ENCODE measurements at places on chromosomes 6 and 20. TPM values are rescaled to one million over a fixed set of nuclear protein-coding genes. Genes with fewer than 3 reads are reported as not detected.
A peak's percentile ranks its signal among the peaks of the same experiment; 100 is the strongest.

Gene DEFB132
- total RNA-seq: not detected

Gene GNAS-AS1
- 11.3 TPM for total RNA-seq

Gene HLA-DRB1
- total RNA-seq: 25.9 TPM

Gene CRISP1
- total RNA-seq: not detected

DNA sequence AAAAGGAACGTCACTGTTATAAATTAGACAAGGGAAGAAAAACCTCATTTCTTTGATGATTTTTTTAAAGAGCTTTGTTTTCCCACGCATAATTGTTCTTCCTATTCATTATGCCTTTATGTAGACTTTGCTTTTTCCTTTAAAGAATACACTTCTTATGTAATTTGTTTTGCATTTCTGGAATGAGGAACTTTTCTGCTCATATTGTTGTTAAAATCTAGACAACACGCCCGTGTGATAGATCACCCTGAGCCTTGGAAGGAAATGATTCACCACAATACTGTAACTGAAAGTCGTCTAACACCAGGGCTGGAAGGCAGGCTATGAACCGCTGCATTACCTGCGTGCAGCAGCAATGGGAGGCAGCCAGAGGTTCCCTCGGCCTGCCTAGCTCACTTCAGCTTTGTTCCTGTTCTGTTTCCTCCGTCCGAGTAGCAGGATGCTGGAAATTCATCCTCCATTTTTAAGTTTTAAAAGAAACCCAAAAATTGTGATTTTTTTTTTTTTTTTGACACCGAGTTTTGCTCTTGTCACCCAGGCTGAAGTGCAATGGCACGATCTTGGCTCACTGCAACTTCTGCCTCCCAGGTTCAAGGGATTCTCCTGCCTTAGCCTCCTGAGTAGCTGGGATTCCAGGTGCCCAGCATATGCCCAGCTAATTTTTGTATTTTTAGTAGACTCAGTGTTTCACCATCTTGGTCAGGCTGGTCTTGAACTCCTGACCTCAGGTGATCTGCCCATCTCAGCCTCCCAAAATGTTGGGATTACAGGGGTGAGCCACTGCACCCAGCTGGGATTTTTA is 49.6 kb upstream of the ZNF217 start:
- DNase-seq: no peak

DNA sequence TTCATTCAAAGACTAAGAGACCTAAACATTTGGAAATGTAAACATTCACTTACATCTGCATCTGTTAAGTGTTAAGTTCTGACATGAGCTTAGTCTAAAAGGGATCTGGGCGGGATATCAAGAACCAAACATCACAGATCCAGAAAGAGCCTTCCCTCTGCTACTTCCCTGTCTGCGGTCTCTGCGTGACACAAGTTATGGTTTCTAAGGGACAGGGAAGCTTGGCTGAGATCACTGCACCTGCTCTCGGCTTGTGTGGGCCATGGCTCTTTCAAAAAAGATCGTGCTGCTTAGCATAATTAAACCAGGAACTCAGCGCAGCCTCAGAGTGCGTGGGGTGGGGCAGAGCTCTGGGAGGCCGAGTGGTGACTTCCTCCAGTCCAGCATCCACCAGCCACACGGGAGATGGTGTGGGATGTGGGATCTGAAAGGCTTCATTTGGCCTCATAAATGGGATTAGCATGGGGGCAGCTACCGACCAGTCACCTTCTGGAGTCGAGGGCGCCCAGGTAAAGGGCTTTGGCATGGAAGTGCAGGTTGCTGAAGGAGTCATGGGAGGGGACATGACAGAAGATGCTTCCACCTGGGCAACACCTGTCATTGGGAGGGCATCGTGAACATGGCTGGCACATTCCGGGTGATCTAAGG is 16.7 kb upstream of the RAMACL start:
- DNase-seq: no peak

DNA sequence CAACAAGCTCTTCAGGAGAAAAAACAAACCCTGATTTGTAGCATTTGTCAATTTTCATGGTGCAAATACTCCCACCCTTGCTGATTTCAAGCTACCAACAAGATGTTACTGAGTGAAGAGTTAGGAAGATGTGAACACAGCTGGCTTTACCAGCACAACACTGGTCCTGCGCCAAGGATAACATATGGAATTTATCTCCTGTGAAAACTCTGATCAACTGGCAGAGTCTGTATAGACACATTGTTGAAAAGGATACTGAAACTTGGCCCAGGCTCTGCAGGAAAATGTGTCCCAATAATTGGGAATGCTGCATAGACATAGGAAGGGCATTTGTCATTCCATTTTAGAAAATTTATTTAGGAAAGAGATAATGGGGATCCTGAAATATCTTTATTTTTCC is 29.0 kb downstream of the OTOR start:
- DNase-seq: no peak

GRCh38 chr6:47234266-47234933 is 75.3 kb downstream of the TNFRSF21 start:
- DNase-seq: no peak

DNA sequence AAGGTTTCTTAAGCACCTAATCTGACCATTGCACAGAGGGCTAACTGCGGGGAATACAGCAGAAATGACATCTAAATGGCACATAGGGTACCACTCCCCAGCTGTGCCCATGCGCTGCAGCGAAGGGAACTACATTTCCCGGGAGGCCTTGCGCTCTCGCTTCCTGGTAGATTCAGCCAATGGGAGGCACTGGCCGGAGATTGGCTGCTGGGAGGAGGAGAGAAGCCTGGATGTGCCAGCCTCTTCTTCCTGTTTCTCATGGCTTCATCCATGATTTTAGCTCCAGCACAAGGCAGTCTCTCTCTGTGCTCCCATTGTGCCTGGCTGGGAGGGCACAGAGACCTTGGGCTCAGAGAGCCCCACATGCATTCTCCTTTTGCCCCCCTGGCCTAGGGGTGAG is 101.7 kb upstream of the FOXA2 start:
- DNase-seq: peak; percentile 84

- DNase-seq: no peak
Measured at GRCh38 chr6:127051571-127052260, 66.8 kb upstream of the RSPO3 start.

GRCh38 chr20:63968928-63969760 is 586 bp downstream of the ZNF512B start:
- peak; percentile 32 for DNase-seq

DNA sequence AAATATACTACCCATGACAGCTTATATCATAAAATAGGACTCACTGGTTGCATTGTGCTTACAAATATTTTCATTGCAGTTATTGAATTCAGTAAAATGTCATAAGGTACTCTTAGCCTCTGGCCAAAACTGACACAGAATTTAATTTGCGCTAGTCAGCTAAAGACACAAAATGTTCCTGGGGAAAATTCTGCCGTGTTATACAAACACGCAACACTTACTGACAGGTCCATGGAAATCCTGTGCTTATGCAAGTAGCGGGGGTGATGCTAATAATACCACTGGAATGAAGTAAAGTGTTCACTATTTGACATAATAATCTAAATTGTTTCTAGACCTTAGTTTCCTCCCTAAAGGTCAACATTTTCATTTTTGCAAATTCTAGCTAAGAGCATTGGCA is 354.4 kb upstream of the RSPO3 start:
- no peak for DNase-seq

- no peak for DNase-seq
Measured at GRCh38 chr20:14434384-14435136, 97.1 kb upstream of the FLRT3 start.

DNA sequence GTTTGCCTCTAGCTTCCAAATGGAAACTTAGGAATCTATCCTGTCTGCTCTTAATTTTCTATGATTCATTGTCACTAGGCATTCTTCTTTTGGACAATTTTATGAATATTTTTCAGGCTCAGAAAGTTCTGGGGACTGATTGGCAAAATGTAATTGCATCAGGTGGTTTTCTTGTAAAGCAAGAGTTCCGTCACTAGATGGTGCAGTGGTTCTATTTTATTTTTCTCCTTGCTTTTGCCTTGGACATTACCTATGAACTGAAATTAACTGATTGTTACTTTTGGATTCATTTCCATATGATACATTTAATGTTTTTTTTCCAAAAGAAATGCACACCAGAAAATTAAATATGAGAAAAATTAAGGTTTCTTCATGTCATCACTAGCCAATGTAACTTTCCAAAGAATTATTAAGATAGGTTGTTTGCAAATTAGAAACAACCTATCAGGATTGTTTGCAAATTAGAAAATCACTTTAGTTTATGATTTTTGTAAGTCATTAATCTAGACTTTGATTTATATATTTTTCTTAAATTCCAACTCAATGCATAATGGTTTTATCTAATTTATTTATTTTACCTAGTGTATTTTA is 48.0 kb downstream of the TMEM170B start:
- DNase-seq: no peak

- no peak for DNase-seq
Measured at GRCh38 chr20:14955399-14955798, 618.0 kb upstream of the FLRT3 start.

- peak; percentile 63 for DNase-seq
Measured at GRCh38 chr6:84763003-84763885, 1.2 kb downstream of the TBX18 start.

DNA sequence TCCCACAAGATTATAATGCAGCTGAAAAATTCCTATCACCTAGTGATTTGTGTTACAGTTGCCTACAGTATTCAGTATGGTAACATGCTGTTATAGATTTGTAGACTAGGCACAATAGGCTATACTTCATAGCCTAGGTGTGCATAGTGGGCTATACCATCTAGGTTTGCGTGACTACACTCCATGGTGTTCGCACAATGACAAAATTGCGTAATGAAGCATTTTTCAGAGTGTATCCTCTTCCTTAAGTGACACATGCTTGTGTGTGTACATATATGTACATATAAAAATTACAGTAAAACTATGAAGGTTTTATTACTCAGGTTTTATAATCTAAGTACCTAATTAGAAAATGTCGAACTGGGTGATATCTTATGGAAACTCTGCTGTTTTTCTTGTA is 133.0 kb downstream of the FARS2 start:
- DNase-seq: no peak

GRCh38 chr20:12331236-12331635 is 413.5 kb downstream of the BTBD3 start:
- DNase-seq: no peak

DNA sequence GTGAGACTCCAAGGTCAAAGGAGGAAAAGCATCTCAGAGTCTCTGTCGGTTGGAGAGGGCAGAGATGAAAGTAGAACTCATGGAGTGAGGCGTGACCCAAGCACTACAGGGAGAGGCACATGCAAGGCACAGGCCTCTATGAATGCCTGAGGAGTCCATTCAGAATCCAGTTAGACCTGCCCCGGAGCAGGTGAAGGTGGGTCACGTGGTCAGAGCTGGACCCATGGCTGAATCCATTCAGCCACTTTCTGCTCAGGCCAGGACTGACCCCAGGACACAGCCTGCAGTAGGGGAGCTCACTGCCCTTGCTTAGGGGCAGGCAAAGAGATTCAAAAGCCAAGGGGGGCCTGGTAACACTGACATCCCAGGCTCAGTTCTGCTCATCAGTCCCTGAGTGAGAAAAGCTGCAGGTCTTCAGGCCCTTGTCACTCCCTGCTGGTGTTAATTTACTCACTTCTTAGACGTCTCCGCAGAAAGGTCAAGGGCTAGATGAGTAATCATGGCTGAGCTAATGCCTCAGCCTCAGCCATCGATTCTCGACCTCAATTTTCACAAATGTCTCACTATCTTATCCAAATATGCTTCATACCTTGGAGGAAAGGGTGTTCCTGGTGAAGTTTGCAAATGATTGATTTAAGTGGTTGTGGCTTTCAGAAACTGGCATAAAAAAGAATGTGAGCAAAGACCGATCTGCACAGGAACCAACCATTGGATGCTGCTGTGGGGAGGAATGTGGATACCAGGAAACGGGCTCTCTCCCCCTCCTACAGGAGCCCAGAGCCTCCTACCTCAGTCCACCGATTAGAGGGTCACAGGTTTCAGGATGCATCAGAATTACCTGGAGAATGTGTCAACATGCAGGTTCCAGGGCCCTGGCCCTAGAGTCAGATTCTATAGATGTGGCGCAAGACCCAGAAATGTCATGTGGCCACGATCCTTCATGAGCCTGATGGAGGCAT is 584.4 kb downstream of the PTPRT start:
- DNase-seq: no peak

DNA sequence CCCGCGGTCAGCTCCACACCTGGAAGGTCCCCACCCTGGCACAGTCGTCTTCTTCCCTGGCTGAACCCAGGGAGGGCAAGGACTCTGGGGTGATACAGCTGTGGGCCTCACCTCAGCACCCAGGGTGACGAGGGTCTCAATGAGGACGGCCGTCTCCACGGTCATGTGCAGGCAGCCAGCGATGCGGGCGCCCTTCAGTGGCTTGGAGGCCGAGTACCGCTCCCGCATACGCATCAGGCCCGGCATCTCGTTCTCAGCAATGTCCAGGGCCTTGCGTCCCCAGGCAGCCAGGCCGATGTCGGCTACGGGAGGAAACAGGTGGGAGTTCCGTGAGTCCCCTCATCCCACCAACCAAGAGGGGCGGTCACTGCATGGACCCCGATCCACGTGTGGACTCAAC is 7.9 kb downstream of the AHCY start:
- DNase-seq: no peak

DNA sequence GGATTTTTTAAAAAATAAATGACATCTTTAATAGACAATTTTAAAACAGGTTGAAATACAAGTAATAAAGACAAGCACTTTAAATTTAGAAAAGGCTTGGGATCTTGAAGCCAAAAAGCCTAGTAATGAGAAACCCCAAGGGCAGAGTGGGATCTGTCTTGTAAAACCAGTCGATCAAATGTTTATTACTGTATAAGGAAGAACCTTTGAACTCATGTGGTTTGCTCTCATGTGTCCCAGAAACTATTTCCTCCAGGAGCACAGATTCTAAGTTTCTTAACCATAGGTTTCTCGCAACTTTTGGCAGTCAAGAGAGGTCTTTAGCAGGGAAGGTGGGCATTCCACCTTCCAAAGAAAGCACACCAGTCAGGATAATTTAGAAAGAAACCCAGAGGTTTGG is 541.7 kb upstream of the BTBD3 start:
- DNase-seq: no peak

- DNase-seq: peak; percentile 49
Measured at GRCh38 chr6:163149279-163149848, 265.2 kb upstream of the QKI start.

DNA sequence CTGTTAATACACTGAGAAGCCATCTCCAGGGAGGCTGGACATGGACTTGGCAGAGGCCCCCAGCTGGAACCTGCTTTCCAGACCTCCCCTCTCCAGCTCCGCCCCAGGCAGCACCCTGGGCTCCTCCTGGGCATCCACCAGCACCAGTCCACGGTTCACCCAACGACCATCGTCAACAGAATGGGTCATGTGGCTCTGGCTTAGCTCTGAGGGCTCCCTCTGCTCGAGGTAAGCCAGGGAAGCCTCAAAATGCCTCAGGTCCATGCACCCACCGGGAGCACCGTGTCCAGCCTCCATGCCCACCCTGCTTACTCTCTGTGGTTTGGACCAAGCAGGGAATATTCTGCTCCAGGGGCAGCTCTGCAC is 40.5 kb downstream of the WDR27 start:
- no peak for DNase-seq

- DNase-seq: no peak
Measured at GRCh38 chr6:14240411-14241166, 123.0 kb downstream of the CD83 start.

Data from H9 (cell line).